ENCODE measurements at places on chromosomes 3 and 15. TPM values are rescaled to one million over a fixed set of nuclear protein-coding genes. Genes with fewer than 3 reads are reported as not detected.
A peak's percentile ranks its signal among the peaks of the same experiment; 100 is the strongest.

GRCh38 chr15:32849769-32850668 lies 132.2 kb downstream of the GREM1 start:
- no peak for DNase-seq

GRCh38 chr3:17928502-17929145 lies 186.2 kb upstream of the TBC1D5 start:
- DNase-seq = no peak

TUSC7 gene
- not detected for total RNA-seq

GRCh38 chr15:74396445-74397238 lies 29.2 kb upstream of the CYP11A1 start:
- no peak for DNase-seq

GABRA5 gene
- total RNA-seq = 18.0 TPM

DNA sequence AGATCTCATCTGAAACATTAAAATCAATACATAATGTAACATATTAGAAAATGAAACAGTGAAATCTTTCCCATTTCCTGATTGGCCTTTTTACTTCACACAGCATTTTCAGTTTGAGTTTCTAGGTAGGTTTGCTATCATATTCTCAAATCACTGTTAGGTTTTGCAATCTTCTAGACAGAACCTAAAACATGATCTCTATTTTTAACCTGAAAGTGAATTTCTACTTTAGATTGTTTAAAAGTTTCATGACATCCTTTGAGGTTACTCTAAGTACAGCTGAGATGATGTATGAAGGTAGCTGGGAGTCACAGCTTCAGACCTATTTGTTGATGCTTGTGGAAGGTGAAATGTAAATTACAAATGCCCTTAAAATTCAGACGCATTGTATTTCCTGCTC lies 118.4 kb upstream of the GPR149 start:
- no peak for DNase-seq

DNA sequence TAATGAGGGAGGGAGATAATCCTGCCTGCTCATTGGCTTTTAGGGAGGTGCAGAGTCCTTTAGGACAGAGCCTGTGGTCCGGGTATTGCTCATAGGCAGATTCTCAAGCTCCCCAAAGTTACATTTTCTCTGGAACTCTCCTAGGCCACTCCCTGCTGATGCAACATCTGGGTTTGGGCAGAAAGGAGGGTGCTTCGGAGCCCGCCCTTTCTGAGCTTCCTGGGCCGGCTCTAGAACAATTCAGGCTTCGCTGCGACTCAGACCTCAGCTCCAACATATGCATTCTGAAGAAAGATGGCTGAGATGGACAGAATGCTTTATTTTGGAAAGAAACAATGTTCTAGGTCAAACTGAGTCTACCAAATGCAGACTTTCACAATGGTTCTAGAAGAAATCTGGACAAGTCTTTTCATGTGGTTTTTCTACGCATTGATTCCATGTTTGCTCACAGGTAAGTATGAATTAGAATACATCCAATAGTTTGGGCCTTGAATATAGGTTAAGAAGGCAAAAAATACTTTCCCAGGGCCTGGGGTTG lies at the start of gene IL20RB:
Gene IL20RB, plus strand, starts transcription at position 233 of the 538 bp plus-strand sequence. Its CDS starts 131 bp downstream, at position 364.
- peak; percentile 32 for DNase-seq

- DNase-seq = no peak
Measured at GRCh38 chr3:71055257-71056001, 528.1 kb downstream of the FOXP1 start.

GRCh38 chr3:53823956-53824657 lies 22.1 kb downstream of the CHDH start:
- no peak for DNase-seq

- DNase-seq = no peak
Measured at GRCh38 chr15:96171853-96172296, 158.6 kb upstream of the NR2F2 start.

DNA sequence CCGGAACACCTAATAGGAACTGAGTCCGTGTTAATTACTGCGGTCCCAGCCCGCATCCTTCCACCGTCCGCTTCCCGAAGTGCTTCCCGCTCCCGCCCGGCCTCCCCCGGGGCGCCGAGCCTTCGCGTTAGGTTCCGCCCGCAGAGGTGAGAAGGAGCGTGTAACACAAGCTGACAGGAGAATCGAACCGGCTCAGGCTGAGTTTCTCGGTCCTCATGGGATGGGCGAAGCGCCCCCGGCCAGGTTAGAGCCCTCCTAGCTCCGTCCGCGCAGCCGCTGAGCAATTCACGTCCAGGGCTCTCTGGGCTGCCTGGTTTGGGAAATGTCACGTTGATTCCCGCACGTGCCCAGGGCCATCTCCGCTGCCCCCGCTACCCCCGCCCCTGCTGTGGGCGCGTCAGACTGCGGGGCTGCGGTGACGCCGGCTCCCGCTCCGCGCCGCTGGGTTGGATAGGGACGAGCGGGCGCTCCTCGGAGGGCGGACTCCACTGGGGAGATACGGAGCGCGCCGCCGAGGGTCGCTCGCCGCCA lies 954 bp downstream of the CLDN11 start:
- peak; percentile 64 for DNase-seq

DNA sequence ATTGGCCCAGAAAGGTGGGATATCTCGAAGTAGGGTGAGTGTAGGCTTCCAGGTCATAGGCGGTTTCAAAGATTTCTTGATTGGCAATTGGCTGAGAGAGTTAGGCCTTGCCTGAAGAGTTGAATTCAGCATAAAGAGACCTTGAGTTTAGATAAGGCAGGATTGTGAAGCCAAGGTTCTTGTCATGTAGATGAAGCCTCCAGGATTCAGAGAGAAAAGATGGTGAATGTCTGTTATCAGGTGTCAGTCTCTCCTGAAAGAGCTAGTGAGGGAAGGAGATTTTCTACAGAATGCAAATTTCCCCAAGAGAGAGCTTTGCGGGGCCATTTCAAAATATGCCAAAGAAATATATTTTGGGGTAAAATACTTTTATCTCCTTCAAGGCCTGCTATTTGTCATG lies 217.0 kb upstream of the TLE3 start:
- DNase-seq = no peak

- no peak for DNase-seq
Measured at GRCh38 chr3:5441401-5441800, 253.9 kb downstream of the EDEM1 start.

DNA sequence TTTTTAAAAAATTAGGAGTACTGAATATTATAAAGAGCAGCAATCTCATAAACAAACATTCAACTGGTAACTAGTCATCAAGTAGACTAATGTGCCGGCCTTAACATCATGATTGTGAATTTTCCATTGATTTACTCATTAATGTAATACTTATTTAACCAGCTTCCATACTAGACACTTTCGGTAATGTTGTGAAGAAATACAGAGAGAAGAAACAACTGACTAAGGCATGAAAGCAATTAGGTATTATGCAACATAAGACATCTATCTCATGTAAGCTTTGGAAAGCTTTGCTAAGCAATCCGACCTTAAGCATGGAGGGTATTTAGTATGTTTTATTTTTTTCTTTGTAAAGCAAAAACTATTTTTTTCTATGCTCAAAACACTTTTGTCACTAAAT lies 108.0 kb downstream of the IL1RAP start:
- no peak for DNase-seq

DNA sequence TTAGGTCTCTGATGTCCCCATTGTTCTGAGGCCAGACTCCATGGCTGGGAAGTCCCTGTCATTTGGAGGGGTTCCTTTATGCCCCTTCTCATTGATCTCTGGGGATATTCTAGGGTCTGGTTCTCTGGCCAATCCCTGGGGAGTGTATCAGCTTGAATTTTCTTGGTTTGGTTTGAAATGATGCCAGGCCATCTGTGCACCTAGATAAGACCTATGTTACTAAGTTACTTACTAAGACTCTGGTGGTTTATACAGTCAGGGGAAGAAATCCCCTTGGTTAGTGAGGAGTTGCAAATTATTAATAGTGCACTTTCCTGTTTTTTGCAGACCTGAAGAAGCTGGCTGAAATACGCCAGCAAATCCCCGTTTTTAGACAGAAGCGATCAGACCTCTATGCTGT lies 20.3 kb downstream of the NIT2 start:
- no peak for DNase-seq

GRCh38 chr3:98824256-98824655 lies 61.1 kb downstream of the ST3GAL6 start:
- DNase-seq = no peak

DNA sequence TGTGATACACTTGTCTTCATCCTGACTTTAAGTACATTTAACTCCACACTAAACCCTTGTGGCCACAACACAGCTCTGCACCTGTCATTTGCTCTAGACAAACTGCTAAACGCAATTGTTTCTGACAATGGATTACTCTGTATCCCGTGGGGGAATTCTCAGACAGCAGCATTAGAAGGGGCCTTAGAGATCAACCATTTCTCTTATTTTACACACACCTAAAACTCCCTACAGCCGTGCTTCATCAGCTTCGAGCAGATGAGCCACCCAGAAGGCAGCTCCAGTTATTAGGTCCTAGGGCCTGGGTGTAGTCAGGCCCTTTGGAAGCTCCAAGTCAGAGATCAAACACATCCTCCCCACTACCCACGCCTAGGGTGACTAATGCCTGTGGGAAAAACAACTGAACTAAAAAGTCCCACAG lies 1.3 kb upstream of the IL12A start:
- DNase-seq = no peak

NTRK3 gene
- 12.3 TPM for total RNA-seq

All from WTC11 (cell line).